AG08395 (cell line): ENCODE measurements at places on chromosomes 11 and 22.

- DNase-seq: no peak
These were observed 19.0 kb upstream of the MPZL2 start for GRCh38 chr11:118283037-118283636.

- no peak for DNase-seq
These were observed 40.9 kb downstream of the CSRP3 start for GRCh38 chr11:19160847-19161246.

DNA sequence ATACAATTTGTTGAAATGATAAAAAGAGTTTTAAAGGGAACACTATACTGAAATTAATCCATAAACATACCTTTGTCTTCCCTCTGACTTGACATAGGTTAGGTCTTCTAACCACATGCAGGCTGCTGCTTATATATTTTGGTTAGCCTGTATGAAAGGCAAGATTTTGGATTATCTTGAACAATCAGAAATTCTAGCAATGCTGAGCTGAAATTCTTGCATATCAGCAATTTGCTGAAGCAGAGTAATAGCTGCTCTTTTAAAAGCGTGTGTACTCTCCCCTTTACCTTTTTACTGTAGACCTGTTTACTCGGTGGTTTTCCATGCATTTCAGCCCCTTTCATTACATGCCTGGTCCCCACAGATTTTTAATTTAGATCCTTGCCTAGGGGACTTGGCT lies 34.0 kb downstream of the CWC15 start:
- no peak for DNase-seq

- no peak for DNase-seq
These were observed 63.1 kb downstream of the ARHGEF12 start for GRCh38 chr11:120399307-120399706.

- no peak for DNase-seq
These were observed 19.6 kb upstream of the OR8D2 start for GRCh38 chr11:124339396-124340141.

- DNase-seq: no peak
These were observed 9.4 kb downstream of the IFITM10 start for GRCh38 chr11:1740786-1741530.

- DNase-seq: no peak
These were observed 1706.9 kb upstream of the RAG2 start for GRCh38 chr11:38304926-38305325.

- no peak for DNase-seq
These were observed 19.0 kb downstream of the MYO18B start for GRCh38 chr22:25760848-25761595.

GRCh38 chr22:48939441-48940265 lies 888.0 kb downstream of the BRD1 start:
- no peak for DNase-seq

- DNase-seq: no peak
These were observed 104.9 kb upstream of the GAL start for GRCh38 chr11:68579455-68579854.

DNA sequence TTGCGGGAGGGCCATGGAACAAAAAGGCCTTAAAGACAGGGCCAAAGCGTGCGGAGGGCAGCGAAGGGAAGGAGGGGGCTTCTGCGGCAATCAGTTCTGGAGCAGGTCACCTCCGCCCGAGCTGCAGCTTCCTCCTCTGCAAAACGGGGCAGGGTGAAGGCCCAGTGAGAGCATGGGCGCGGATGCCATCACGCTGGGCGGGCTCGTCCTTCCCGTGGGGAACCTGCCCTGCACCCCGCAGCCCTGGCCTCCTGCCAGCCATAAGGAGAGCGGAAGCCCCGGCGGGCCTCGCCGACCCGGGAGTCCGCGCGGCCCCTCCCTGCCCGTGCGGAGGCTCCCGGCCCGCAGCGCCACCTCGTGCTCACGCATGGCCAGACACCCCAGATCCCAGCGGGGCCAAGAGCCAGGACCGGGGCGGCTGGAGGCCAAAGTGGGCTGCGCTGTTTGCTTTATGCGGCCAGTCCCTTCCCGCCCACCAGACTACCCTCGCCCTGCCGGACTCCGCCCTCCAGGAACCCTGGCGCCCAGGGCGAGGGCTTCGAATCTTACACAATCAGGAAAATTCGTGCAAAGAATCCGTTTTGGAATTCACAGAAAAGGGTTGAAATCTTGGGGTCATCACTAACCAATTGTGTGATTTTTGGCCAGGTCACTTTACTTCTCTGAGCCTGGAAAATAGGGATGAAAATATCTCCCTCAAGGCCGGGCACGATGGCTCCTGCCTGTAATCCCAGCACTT lies 16.1 kb downstream of the TSKU start:
- DNase-seq: peak; percentile 87

DNA sequence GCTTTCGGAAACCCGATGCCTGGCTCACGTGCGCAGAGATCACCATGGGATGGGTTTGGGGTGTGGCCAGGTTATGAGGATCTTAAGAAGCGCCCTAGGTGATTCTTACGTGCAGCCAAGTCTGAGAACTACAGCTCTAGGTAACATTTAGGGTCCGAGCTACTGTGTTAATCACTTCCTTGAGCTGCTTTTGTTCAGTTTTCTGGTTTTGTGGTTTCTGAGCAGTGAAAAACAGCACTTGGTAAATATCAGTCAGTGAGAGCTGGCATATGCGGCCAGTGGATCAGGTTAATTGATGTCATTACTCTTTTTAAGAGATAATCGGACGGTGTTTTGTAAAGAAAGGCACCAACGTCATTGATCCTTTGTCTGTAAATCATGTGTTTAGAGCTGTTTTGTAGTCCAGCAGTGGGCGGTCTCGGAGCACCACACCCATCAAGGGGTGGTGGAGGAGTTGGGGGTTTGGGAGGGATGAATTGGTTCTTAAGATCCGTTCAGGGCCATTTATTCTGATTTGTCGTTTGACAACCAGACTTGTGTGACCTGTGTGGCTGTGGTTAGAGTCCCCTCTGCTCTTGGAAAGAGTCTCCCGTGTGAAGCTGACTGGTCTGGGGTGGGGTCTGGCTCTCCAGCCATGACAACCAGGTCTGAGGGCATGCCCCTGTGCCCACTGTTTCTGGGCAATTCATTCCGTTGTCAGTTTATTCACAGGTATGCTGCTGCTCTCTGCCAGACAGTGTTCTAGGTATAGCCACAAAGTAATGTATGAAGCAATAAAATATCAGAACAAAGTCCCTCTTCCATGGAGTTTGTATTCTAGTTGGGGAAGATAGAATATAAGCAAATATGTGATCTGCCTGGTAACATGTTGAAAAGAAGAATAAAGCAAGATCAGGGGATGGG lies 61.9 kb upstream of the SORL1-AS1 start:
- DNase-seq: no peak

- DNase-seq: no peak
These were observed 26.1 kb downstream of the HSPA8 start for GRCh38 chr11:123035831-123036230.

GRCh38 chr11:65107078-65107477 lies 4.6 kb upstream of the TM7SF2 start:
- DNase-seq: no peak

DNA sequence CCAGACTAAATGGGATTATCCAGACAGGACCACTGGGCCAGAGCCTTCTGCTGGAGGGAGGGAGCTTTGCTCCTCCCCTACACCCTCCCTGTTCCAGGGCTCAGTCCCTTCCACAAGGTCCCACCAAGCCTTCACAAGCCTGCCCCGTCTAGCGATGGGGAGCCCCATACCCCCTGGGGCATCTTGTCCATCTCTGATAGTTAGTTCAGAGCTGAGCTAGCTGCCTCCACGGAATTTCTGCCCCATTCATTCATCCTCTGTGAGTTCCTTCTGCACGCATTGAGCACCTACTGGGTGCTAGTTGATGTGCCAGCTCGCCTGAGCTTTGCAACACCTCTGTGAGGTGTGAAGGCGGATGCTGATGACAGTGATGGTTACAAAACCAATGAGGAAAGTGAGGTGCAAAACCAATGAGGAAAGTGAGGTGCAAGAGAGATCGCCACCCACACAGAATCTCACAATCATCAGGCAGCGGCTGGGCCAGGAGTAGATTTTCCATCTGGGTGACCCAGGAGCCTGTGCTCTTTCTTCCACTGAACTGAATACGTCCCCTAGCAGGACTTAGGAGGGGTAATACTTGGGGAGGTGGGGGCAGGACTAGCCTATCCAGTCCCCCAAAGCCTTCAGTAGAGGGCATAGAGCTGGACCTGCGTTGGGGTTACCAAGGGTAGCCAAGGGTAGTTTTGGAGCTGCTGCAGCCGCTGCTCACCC lies 21.5 kb upstream of the CBX7 start:
- DNase-seq: no peak

DNA sequence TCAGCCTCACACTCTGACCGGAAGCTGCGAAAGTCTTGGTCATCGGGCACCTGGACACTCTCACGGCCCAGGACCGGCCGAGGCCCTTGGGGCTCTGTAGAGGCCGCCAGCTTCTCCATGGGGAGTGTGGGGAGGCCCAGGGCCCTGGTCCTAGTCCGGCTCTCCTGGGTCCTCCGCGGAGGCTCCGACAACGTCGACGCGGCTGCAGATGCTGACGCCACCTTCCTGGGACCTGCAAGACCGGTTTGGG lies 12.9 kb downstream of the STARD10 start:
- no peak for DNase-seq

GRCh38 chr11:8768625-8769333 lies 86.2 kb downstream of the RPL27A start:
- peak; percentile 80 for DNase-seq

DNA sequence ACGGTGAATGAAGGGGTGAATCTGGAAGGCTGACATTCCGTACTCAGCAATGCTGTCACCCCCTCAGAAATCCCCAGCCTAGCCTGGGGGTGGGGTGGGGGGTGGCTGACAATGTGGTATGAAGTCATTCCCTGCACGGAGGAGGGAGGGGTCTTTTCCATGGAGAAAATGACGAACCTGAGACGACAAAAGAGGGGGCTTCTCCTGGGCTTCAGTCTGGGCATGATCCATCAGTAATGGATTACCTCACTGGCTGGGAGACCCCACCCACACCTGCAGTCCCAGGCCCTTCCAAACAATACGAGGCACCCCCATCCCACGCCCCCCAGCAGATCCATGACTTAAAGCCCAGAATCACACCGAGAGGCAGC lies 1.0 kb downstream of the KIAA0930 start:
- no peak for DNase-seq

DNA sequence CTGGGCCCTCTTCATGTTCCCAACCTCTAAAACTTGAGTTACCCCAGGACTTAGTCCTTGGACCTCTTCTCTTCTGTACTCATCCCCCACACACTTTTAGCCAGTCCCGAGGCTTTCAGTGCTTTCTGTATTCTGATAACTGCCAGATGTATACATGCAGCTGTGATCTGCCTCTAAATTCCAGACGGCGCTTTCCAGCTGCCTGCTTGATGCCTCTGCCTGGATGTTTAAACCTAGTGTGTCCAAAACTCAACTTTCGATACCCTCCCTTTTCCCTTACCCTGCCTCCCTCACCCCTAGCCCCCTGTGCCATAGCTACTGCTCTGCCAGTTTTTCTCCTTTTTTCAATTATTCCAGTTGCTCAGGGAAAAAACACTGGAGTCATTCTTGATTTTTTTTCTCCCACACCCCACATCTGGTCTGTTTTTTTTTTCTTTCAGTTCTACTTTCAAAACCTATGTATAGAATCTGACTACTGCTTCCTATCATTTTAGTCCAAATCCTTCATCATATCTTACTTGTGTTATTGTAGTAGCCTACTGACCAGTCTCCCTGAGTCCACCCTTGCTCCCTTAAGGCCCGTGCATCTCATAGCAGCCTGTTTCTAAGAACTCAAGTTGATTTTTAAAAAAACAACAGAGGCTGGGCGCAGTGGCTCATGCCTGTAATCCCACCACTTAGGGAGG lies 32.9 kb upstream of the TECTA start:
- no peak for DNase-seq

GRCh38 chr11:202490-202889 lies 4.7 kb downstream of the BET1L start:
- DNase-seq: no peak

- DNase-seq: peak; percentile 32
These were observed 103.0 kb downstream of the DBX1 start for GRCh38 chr11:20056950-20057943.

DNA sequence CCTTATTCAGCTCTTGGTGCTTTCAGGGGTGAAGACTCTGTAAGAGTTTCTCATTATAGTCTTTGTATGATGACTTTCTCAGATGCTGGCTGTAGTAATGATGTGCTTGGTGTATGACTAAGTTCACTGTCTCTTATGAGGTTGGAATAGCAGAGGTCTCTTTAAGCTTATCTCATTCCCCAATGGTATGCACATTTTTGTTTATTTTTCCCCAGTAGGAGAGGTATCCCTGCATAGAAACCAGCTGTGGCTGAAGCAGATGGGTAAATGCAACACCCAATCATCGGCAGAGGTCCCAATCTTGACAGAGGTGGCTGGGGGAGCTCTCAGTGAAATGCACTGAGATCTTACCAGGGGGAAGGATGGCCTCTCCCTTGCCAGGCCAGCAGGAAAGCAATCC lies 34.6 kb downstream of the BBOX1 start:
- peak; percentile 31 for DNase-seq

DNA sequence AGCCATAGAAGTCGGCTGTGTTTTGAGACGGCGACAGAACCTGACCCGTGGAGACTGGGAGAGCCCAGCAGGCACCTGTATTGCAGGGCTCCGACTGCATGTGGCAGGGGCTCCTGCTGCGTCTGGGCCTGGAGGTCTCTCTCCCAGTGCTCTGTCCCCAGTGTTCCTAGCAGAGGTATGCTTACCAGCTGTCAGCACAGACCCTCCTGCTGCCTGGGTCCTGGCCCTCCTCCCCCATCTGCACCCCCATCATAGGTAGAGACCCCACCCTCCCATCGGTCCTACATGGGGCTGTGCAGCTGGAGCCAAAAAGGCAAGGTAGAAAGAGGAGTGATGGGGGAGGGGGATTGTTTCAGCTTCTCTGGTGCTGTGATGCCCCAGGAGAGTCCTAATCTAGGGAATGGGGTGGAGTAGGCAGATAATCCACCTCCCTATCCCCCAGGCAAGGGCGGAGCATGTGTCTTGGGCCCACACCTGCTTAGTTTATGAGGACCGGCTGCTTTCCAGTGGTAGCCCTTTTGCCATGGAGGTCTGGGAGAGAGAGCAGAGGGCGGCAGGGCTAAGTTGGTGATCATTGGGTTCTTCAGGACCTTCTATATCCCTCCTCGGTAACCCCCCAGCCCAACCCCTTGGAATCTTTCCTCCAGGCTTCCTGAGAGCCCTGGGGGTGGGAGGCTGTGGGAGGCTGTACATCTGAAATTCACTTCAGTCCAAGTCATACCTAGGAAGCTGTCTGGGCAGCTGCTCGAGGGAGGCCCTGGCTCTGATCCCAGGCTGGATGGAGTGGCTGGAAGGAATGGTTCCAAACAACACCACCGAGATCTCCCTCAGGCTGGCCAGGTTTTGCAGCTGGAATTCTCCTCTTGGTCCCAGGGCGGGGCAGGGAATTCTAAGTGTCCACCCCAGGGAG lies 5.3 kb downstream of the SLC7A4 start:
- peak; percentile 76 for DNase-seq

- DNase-seq: no peak
These were observed 138.2 kb downstream of the BBOX1 start for GRCh38 chr11:27178859-27179258.

GRCh38 chr11:107590460-107591377 lies at the start of gene ELMOD1:
Gene ELMOD1 (plus strand): TSS chr11:107591147. CDS start chr11:107618190, 27,043 bp downstream.
- DNase-seq: peak; percentile 75

GRCh38 chr11:46370253-46370652 lies 11.2 kb upstream of the MDK start:
- DNase-seq: no peak

- no peak for DNase-seq
These were observed 17.6 kb downstream of the SLC22A12 start for GRCh38 chr11:64608636-64609035.

- DNase-seq: no peak
These were observed 7.9 kb downstream of the NCF4 start for GRCh38 chr22:36868546-36869181.

GRCh38 chr11:650482-650881 lies 13.4 kb downstream of the DRD4 start:
- no peak for DNase-seq

GRCh38 chr22:29733362-29734201 lies 13.8 kb downstream of the CABP7 start:
- no peak for DNase-seq
